Osteoblast (primary cell): ENCODE measurements at places on chromosomes 1 and 21. TPM values are rescaled to one million over a fixed set of nuclear protein-coding genes. Genes with fewer than 3 reads are reported as not detected.

DNA sequence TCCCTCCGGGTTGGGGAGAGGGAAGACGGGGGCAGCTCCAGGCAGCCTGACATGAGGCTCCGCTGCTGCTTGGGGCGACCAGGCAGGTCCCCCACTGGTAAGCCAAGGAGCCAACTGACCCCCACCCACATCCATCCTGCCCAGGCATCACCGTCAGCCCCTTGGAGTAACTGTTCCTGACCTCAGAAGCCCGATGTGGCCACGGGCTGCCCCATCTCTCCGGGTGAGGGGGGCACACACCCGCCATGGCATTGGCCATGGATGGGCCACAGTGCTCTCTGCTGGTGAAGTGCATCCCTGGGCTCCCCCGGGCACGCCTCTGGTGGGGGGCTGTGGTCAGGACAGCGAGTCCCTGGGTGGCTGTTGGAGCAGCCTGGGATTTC, 100.0 kb downstream of the CRYAA start:
- peak; percentile 87 for DNase-seq
- no peaks in the 10 kb centered on the region for H3K36me3 ChIP-seq
- no peaks in the 10 kb centered on the region for H3K4me1 ChIP-seq
- no peak overlapping the region for H3K4me3 ChIP-seq
- no peak overlapping the region for H3K27ac ChIP-seq

Gene SLC9C2
- not detected in 2 replicates for total RNA-seq

Gene NPPB
- total RNA-seq: not detected in 2 replicates

Gene LENEP
- total RNA-seq: 0.88 TPM in 1 of 2 replicates, not detected in the other

- no peaks in the 10 kb centered on the region for H3K36me3 ChIP-seq
- peak; percentile 69 for DNase-seq
- H3K4me1 ChIP-seq: peaks cover 34% of the 10 kb centered on the region
- peak overlapping the region; percentile 15 for H3K27ac ChIP-seq
- H3K27me3 ChIP-seq: no peaks in the 10 kb centered on the region
These were observed 20.3 kb downstream of the ARHGEF10L start for GRCh38 chr1:17559615-17560419.

GRCh38 chr1:53367503-53368313, 39.8 kb upstream of the LRP8 start:
- peaks cover 6% of the 10 kb centered on the region for H3K27me3 ChIP-seq
- DNase-seq: no peak
- no peaks in the 10 kb centered on the region for H3K36me3 ChIP-seq
- no peak overlapping the region for H3K27ac ChIP-seq
- no peaks in the 10 kb centered on the region for H3K4me1 ChIP-seq

Gene TNFSF18
- 0.29 and 0.36 TPM in 2 replicates for total RNA-seq

Gene PADI2
- under 0.01 and 0.29 TPM in 2 replicates for total RNA-seq

Gene TCHH
- not detected in 2 replicates for total RNA-seq

DNA sequence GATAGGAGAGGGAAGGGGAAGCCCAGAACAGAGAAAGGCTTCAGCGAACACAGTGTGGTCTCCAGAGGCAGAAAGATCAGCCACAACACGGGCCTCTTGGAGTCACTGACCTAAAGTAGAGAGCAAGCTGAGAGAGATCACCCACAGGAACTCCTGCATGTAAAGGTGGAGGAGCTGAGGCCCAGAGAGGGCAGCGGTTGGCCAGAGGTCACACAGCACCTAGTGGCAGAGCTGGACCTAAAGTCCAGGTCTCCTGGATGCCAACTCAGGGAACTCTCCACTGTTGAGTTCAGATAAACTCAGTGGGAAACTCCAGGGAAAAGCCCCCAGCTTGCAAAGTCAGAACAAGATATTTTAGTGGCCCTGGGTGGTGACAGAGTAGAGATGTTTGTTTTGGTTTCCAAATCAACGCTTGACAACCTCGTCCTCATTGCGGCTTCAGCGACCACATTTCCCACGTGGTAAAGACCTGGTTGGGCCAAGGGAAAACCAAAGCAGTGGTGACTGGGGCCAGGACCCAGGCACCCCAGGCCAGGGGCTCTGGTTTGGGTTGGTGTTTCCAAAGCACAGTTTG, 4.6 kb downstream of the IFFO2 start:
- H3K4me1 ChIP-seq: peaks cover 63% of the 10 kb centered on the region
- no peak overlapping the region for H3K4me3 ChIP-seq
- H3K27me3 ChIP-seq: no peaks in the 10 kb centered on the region
- peak; percentile 81 for DNase-seq
- peak overlapping the region; percentile 89 for H3K27ac ChIP-seq
- peaks cover 6% of the 10 kb centered on the region for H3K36me3 ChIP-seq

DNA sequence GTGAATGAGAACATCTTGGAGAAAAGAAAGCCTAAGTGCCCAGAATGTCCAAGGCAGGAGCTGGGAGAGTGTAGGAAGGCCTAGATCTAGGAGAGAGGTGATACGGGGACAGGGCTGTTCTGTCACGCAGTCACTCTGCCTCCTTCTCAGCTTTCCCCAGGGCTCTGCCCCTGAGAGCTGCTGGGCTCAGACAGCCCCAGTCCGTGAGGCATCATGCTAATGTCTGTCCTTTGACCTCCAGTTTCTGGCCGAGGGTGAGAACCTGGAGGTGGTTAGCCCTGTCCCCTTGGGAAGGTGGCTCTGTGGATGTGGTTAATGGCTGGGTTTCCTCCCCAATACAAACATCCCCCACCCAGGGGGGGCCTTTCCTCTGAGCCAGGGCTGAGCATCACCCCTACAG, 63.2 kb downstream of the FAM163A start:
- no peak overlapping the region for H3K27ac ChIP-seq
- H3K4me1 ChIP-seq: peaks cover 17% of the 10 kb centered on the region
- DNase-seq: peak; percentile 61

Gene ATP1A2
- total RNA-seq: 0.72 and 1.2 TPM in 2 replicates

Gene FNDC5
- total RNA-seq: 0.36 TPM in 1 of 2 replicates, not detected in the other

Gene MT1HL1
- total RNA-seq: not detected in 2 replicates

DNA sequence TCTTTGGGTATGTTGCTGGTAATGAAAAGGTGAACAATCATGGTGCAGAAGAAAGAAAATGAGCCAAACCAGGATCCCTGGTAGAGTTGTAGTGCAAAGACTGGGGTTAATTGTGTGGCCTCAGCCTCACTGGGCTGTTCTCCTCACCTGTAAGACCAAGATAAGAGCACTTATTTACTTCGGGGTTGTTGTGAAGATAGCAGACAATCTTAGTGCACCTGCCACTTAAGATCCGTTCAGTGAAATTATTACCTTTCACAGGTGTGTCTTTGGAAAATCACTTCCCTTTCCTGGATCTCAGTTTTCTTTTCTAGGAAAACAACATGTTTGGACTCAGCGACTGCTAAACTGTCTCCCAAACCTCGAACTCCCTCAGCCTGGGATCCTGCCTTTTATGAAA, 1.3 kb upstream of the FGGY start:
- no peak for DNase-seq
- H3K4me3 ChIP-seq: peak overlapping the region; percentile 86
- H3K4me1 ChIP-seq: peaks cover 10% of the 10 kb centered on the region

Gene RGS21
- total RNA-seq: not detected in 2 replicates
